ENCODE measurements at places on chromosomes 2 and 18. TPM values are rescaled to one million over a fixed set of nuclear protein-coding genes. Genes with fewer than 3 reads are reported as not detected.

The EFR3B gene
- 3.0 TPM for total RNA-seq

The POMC gene
- 0.59 TPM for total RNA-seq

The TRIB2 gene
- 35.1 TPM for total RNA-seq

The NGEF gene
- total RNA-seq, result 0.38 TPM

The TEX44 gene
- total RNA-seq, result not detected
